Left lung (tissue), 14 donors: ENCODE measurements at places on chromosomes 6 and 20. TPM values are rescaled to one million over a fixed set of nuclear protein-coding genes. Genes with fewer than 3 reads are reported as not detected.
A peak's percentile ranks its signal among the peaks of the same experiment; 100 is the strongest.

GRCh38 chr20:58446960-58447265 is 57.9 kb downstream of the VAPB start:
- no peak for DNase-seq
- H3K4me1 ChIP-seq, result no peaks in the 10 kb centered on the region
- H3K27ac ChIP-seq, result no peak overlapping the region
- H3K36me3 ChIP-seq, result no peaks in the 10 kb centered on the region
- H3K27me3 ChIP-seq, result no peaks in the 10 kb centered on the region

GRCh38 chr20:46649965-46650542 is 1.2 kb downstream of the SLC13A3 start:
- no peaks in the 10 kb centered on the region for H3K4me1 ChIP-seq
- no peak overlapping the region for H3K27ac ChIP-seq
- H3K4me3 ChIP-seq, result no peak overlapping the region
- H3K27me3 ChIP-seq, result peaks cover 48% of the 10 kb centered on the region
- H3K36me3 ChIP-seq, result no peaks in the 10 kb centered on the region

Gene C20orf204
- polyA plus RNA-seq, result 0.86 TPM

Gene SYTL3
- 6.5 TPM for polyA plus RNA-seq

- no peak overlapping the region for H3K4me3 ChIP-seq
- H3K27ac ChIP-seq, result no peak overlapping the region
- H3K36me3 ChIP-seq, result no peaks in the 10 kb centered on the region
- H3K27me3 ChIP-seq, result no peaks in the 10 kb centered on the region
- H3K4me1 ChIP-seq, result no peaks in the 10 kb centered on the region
Observed at GRCh38 chr6:163346497-163346961, 68.0 kb upstream of the QKI start.

- H3K27me3 ChIP-seq, result no peaks in the 10 kb centered on the region
- no peak for DNase-seq
- no peaks in the 10 kb centered on the region for H3K36me3 ChIP-seq
- H3K27ac ChIP-seq, result no peak overlapping the region
- no peak overlapping the region for H3K4me3 ChIP-seq
Observed at GRCh38 chr6:70563530-70563929, 3.2 kb upstream of the SDHAF4 start.

DNA sequence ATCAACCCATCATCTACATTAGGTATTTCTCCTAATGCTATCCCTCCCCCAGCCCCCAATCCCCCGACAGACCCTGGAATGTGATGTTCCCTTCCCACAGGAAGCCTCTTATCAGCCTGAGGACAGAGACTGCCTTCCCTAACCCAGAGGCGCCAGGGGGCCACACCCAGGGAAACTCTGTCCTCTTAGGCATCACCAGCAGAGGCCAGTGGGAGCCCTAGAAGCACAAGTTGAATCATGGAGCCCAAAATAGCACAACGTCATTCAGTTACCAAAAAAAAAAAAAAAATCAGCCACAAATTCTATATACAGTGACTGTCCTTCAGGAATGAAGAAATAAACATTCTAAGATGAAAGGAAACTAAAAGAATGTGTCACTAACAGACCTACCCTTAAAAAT is 625.7 kb downstream of the TFAP2A start:
- no peak for DNase-seq
- H3K4me3 ChIP-seq, result no peak overlapping the region
- H3K27me3 ChIP-seq, result no peaks in the 10 kb centered on the region
- no peak overlapping the region for H3K27ac ChIP-seq

GRCh38 chr6:134312038-134312660 is 5.8 kb downstream of the SGK1 start:
- no peaks in the 10 kb centered on the region for H3K36me3 ChIP-seq
- H3K4me1 ChIP-seq, result no peaks in the 10 kb centered on the region
- peaks cover 14% of the 10 kb centered on the region for H3K27me3 ChIP-seq
- no peak overlapping the region for H3K4me3 ChIP-seq

- H3K27me3 ChIP-seq, result no peaks in the 10 kb centered on the region
- no peak overlapping the region for H3K4me3 ChIP-seq
- no peaks in the 10 kb centered on the region for H3K36me3 ChIP-seq
- peak; percentile 73 for DNase-seq
- no peaks in the 10 kb centered on the region for H3K4me1 ChIP-seq
Observed at GRCh38 chr6:17032988-17033634, 68.7 kb upstream of the STMND1 start.

DNA sequence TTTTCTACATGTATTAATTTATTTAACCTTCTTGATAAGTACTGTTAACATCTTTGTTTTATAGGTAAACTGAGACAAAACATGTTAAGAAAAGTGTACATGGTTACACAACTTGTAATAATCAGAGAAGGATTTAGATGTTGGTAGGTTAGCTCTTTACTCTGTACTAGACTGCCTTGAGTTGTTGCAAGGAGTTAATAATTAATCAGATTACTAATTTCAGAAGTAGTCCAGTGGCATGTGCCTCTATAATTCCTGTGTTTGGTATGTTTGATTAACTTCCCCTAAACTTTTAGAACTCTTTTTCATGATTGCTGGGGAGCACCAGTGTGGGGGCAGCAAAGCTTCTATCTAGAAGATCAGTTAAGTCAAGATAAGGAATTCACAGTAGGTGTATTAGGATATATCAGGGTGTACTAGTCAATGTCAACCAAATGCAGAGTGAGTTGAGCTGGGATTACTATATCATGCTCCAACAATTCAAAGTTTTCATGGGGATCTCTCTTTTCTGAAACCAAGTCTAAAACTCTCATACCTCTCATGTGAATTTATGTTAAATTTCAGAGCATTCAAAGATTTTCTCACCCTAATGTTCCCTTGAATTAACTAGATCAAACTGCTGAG is 129.7 kb upstream of the AHI1 start:
- H3K27me3 ChIP-seq, result no peaks in the 10 kb centered on the region
- no peak overlapping the region for H3K27ac ChIP-seq
- DNase-seq, result no peak

DNA sequence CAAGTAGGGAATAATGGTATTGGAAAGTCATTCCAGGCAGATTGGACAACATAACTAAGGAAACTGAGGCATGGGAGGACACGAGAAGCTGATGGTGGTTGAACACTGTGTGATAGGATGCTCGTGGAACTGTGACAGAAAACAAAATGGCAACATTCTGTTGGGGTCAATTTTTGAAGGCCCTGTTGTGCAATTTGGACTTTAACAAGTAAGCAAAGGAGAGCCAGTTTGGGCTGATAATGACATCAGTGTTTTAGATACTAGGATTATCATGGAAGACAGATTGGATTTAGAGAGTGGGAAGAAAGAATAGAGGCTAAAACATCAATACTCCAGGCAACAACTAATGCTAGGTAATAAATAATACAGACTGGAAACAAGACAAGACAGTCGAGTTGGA is 53.1 kb downstream of the PRKN start:
- H3K36me3 ChIP-seq, result no peaks in the 10 kb centered on the region
- H3K27me3 ChIP-seq, result no peaks in the 10 kb centered on the region
- no peak overlapping the region for H3K27ac ChIP-seq
- H3K4me1 ChIP-seq, result no peaks in the 10 kb centered on the region
- no peak overlapping the region for H3K4me3 ChIP-seq

Gene CHMP4B
- 116 TPM for polyA plus RNA-seq

Gene IRF4
- 0.27 TPM for polyA plus RNA-seq

Gene MEP1A
- not detected for polyA plus RNA-seq

Gene CST9L
- not detected for polyA plus RNA-seq

GRCh38 chr6:90687775-90688380 is 101.0 kb upstream of the MAP3K7 start:
- no peaks in the 10 kb centered on the region for H3K36me3 ChIP-seq
- H3K4me1 ChIP-seq, result no peaks in the 10 kb centered on the region
- no peak for DNase-seq
- H3K4me3 ChIP-seq, result no peak overlapping the region

DNA sequence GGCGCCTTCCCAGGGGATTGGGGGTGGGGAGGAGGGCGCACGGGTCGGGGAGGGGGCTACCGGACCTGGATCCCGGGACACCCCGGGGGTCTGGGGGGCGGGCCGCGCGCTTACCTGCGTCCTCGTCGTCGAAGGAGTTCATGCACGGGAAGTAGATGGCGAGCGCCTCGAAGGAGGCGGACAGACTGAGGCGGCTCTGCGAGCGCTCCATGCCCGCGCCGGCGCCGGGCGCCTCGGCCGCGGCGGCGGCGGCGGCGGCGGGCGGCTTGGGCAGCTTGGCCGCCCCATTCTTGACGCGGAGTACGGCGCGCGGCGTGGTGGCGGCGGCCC is 320 bp downstream of the RIMS4 start:
- H3K4me1 ChIP-seq, result no peaks in the 10 kb centered on the region
- H3K36me3 ChIP-seq, result no peaks in the 10 kb centered on the region
- DNase-seq, result no peak

Gene AIF1
- polyA plus RNA-seq, result 19.8 TPM

DNA sequence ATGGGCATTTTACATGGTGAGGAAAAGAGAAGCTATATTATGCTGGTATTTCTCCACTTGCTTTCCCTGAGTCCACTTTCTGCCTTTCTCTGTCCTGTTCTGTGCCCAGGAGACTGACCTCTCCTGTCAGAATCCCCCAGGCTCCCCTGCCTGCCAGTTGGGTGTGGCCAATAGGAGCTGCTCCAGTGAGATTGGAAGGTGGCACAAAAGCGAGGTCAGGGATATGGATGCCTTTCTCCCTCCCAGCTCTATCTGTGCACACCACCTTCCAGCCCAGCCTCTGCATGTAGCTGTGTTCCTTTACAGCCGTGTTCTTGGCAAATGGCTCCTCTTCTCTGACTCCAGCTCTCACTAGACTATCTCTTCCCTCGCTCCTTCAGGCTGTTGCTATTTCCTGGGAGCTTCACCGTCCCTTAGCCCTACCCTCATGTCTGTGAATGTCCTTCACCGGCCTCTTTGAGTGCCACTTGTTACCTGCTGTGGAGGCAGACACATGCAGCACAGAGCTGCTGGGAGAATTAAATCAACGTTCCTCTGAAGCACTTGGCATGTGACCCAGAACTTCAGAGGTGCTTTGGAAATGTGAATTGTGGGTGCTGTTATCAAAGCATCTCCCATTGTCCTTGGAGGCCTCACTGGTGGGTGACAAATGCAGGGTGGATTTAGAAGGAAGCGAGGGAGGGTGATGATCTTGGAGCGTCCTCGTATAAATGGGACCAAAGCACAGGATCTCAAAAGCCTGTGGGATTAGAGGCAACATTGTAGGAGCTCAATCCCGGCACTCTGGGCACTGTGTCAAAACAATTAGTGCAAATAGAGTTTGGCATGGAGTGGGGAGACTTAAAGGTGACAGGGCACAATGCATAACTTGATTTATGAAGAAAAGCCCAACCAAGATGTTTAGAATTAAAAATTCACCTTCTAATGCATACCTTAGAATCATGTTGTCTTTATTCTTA is 28.9 kb upstream of the RALGAPA2 start:
- peaks cover 70% of the 10 kb centered on the region for H3K4me1 ChIP-seq
- H3K36me3 ChIP-seq, result no peaks in the 10 kb centered on the region
- DNase-seq, result no peak

DNA sequence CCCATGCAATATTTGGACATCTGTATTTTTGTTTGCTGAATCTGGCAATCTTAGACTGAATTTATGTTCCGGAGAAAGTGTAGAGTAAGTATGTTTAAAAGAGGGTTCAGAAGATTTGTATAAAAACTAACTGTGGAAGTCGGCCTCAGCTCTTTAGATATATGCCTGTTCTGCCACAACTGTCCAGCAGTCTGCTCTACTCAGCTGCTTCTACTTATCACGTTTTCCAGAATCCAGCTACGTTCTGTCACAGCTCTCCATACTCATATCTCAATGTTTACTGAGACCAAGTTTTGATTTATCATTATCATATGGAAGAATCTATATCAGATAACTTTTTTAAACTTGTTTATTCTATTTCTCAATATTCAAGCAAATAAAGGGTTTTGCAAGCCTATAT is 721.3 kb downstream of the EYS start:
- H3K4me3 ChIP-seq, result no peak overlapping the region
- no peaks in the 10 kb centered on the region for H3K27me3 ChIP-seq
- DNase-seq, result peak; percentile 28
- H3K36me3 ChIP-seq, result no peaks in the 10 kb centered on the region
- H3K4me1 ChIP-seq, result no peaks in the 10 kb centered on the region

GRCh38 chr6:52566853-52567279 is 10.0 kb downstream of the TRAM2 start:
- DNase-seq, result no peak
- H3K4me1 ChIP-seq, result peaks cover 22% of the 10 kb centered on the region
- H3K27me3 ChIP-seq, result no peaks in the 10 kb centered on the region
- H3K27ac ChIP-seq, result no peak overlapping the region
- no peaks in the 10 kb centered on the region for H3K36me3 ChIP-seq
- no peak overlapping the region for H3K4me3 ChIP-seq
